ENCODE measurements at places on chromosomes 12 and 14.

DNA sequence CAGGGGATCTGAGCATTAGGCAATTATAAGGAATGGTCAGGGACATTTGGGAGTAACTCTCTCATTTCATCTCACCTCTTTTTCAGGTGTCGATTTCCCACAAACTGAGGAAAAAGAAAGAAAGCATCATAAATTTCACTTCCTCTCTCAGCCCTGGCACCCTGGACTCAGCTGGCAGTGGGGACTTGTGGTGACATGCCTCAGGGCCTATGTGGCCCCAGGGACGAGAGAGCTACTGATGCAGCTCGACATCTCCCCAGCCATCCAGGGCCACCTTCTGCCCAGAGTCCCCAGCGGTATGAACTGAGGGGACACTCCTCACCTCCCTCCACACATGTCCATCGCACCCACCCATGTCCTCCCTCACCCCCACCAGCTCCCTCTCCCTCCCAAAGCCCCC is 11.7 kb downstream of the TNFRSF1A start:
- no peak for DNase-seq

DNA sequence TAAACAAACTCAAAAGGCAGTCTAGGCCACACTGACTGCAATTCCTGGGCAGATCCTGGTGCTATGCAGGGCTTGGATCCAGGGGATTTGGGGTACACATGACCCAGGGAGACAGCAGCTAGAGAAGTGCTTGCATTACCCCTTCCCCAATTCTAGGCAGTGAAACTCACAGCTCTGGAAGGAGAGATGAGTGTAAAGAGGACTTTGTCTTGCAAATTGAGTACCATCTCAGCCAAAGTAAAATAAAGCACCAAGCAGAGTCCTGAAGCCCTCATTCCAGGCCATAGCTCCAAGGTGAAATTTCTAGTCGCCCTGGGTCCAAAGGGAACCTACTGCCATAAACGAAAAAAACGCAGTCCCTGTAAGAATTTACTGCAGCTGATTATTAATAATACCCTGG is 644.9 kb upstream of the FLRT2 start:
- no peak for DNase-seq

DNA sequence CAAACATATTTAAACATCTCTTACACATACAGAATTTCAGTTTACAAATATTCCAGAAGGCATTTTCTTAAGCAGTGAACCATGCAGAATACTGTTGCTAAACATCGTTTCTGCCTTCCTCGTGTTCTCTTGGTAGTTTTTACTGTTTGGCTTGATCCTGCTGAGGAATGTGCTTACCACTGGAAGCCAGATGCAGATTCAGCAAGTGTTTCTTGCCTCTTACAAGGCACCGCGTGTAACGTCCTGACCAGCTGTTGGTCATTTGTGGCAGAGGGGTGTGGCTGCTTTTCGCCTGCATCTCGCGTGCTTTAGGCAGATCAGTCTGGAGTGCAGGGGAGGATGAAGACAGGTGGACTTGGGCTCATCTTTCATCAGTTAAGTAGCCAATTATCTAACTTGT is 12.4 kb downstream of the EIF2B1 start:
- DNase-seq, result no peak

- no peak for DNase-seq
These were observed 41.4 kb downstream of the KLRG1 start for GRCh38 chr12:9030776-9031175.

GRCh38 chr12:97168804-97169203 is 261.7 kb downstream of the NEDD1 start:
- peak; percentile 51 for DNase-seq

DNA sequence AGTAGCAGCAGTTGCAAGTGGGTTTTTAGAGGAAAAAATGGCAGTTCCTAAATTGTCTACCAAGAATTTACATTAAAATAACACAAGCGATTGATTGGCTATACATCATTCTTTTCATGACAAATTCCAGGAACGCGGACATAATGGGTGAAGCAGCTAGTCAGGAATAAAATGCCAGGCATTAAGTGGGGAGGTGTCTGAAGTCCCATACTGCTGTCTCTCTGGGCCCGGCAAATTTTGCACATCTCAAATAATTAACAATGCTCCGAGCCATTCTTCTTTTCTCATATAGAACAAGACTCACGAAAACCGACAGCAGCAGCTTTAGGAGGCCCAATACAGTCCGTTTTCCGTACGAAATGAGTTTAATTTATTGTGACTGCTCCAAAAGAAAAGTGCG is 696 bp downstream of the RPL36AL start:
- no peak for DNase-seq

GRCh38 chr14:53883739-53884138 is 72.9 kb downstream of the BMP4 start:
- no peak for DNase-seq

GRCh38 chr12:4855121-4855924 is 54.4 kb upstream of the KCNA1 start:
- peak; percentile 85 for DNase-seq

DNA sequence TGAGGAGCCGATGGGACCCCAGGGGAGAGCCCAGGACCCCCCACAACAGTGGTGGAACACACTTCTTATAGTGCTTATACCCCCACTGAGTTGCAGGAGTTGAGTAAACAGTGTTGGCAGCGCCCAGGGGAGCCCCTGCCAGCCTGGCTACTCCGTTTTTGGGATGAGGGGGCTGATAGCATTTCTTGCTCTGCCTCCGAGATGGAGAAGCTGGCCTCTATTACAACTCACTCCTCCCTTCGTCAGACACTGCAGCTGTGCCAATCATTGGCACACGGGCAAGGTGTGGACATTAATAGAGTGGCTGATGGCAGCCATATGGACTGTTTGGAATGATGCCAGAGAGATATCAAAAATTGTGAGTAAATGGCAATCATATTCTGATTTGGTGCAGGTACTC is 94.9 kb upstream of the TMPO start:
- peak; percentile 89 for DNase-seq

GRCh38 chr12:125202421-125202820 is 137.2 kb downstream of the AACS start:
- DNase-seq, result no peak

- no peak for DNase-seq
These were observed 1205.3 kb downstream of the GALC start for GRCh38 chr14:86787717-86788116.

- DNase-seq, result no peak
These were observed 143.6 kb downstream of the ITPR2 start for GRCh38 chr12:26689281-26689841.

- DNase-seq, result no peak
These were observed 41.9 kb downstream of the P2RX4 start for GRCh38 chr12:121251838-121252237.

- DNase-seq, result no peak
These were observed 241.0 kb upstream of the NPAS3 start for GRCh38 chr14:32697704-32698103.

GRCh38 chr12:6426882-6427671 is 17.7 kb upstream of the CD27 start:
- no peak for DNase-seq

GRCh38 chr12:54232790-54233189 is 44.0 kb upstream of the SMUG1 start:
- DNase-seq, result no peak

DNA sequence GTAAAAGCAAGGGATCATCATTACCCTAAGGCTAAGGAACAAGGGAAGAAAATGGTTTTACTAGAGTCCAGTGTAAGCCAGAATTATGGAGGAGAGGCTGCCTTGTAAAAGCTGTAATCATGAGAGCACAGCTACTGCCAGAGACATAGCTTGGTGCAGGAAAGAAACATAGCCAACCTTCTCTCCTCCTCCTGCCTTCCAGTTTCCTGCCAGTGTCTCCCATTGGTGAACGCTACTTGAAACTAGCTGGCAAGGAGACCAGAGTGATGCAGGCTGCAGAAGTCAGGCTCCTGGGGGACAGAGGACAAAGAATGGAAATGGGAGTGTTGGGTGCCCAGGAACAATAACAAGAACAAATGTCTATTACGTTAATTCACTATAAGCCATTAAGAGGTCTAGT is 158.5 kb downstream of the NELL2 start:
- peak; percentile 10 for DNase-seq

- DNase-seq, result no peak
These were observed 873 bp upstream of the GSC start for GRCh38 chr14:94770815-94771157.

GRCh38 chr12:30696103-30696408 is 387 bp upstream of the IPO8 start:
- DNase-seq, result no peak

GRCh38 chr14:81305065-81305464 is 84.3 kb upstream of the GTF2A1 start:
- DNase-seq, result no peak

GRCh38 chr12:26571560-26571959 is 261.4 kb downstream of the ITPR2 start:
- DNase-seq, result no peak

- DNase-seq, result peak; percentile 41
These were observed 12.0 kb downstream of the CLSTN3 start for GRCh38 chr12:7142056-7142644.

Measured in NCI-H1105 treated with DMSO at 0.1 percent for 48 hours (cell line).